ENCODE measurements at places on chromosomes 4 and X. TPM values are rescaled to one million over a fixed set of nuclear protein-coding genes. Genes with fewer than 3 reads are reported as not detected.

DNA sequence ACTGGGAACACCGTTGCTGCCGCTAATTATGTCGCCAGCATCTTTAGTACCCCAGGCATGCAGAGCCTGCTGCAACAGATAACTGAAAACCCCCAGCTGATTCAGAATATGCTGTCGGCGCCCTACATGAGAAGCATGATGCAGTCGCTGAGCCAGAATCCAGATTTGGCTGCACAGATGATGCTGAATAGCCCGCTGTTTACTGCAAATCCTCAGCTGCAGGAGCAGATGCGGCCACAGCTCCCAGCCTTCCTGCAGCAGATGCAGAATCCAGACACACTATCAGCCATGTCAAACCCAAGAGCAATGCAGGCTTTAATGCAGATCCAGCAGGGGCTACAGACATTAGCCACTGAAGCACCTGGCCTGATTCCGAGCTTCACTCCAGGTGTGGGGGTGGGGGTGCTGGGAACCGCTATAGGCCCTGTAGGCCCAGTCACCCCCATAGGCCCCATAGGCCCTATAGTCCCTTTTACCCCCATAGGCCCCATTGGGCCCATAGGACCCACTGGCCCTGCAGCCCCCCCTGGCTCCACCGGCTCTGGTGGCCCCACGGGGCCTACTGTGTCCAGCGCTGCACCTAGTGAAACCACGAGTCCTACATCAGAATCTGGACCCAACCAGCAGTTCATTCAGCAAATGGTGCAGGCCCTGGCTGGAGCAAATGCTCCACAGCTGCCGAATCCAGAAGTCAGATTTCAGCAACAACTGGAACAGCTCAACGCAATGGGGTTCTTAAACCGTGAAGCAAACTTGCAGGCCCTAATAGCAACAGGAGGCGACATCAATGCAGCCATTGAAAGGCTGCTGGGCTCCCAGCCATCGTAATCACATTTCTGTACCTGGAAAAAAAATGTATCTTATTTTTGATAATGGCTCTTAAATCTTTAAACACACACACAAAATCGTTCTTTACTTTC is 1.8 kb downstream of the UBQLN2 start:
- H3K4me1 ChIP-seq = no peaks in the 10 kb centered on the region
- no peak for DNase-seq
- H3K27me3 ChIP-seq = no peaks in the 10 kb centered on the region
- no peaks in the 10 kb centered on the region for H3K36me3 ChIP-seq
- H3K4me3 ChIP-seq = peak overlapping the region; percentile 85

GRCh38 chr4:171242831-171243230 is 570.4 kb upstream of the GALNTL6 start:
- H3K4me1 ChIP-seq = no peaks in the 10 kb centered on the region
- H3K4me3 ChIP-seq = no peak overlapping the region
- no peak overlapping the region for H3K27ac ChIP-seq

Gene DUSP21
- polyA plus RNA-seq = not detected

Gene MAP9
- polyA plus RNA-seq = 2.4 TPM

Gene LRIT3
- polyA plus RNA-seq = 0.11 TPM

Gene PABPC4L
- 0.51 TPM for polyA plus RNA-seq

Gene RTL3
- not detected for polyA plus RNA-seq

- H3K4me1 ChIP-seq = no peaks in the 10 kb centered on the region
- no peak overlapping the region for H3K4me3 ChIP-seq
- DNase-seq = no peak
- no peaks in the 10 kb centered on the region for H3K36me3 ChIP-seq
Observed at GRCh38 chrX:109685656-109686078, 47.4 kb downstream of the ACSL4 start.

Gene RBMXL3
- not detected for polyA plus RNA-seq

Gene CYSLTR1
- polyA plus RNA-seq = not detected

DNA sequence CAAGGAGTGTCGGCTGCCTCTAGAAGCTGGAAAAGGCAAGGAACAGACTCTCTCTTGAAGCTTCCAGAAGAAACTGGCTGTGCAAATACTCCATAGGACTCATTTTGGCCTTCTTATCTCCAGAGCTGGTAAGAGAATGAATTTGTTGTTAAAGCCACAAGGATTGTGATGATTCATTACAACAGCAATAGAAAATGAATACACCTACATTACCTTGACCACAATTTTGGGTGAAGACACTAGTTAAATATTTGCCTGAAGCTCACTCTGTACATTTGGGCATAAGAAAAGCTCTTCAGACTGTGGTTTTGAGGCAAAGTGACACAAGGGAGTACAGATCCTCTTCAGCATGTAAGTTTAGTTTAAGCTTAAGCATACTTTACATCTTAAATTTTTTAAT is 134.5 kb upstream of the TLL1 start:
- no peak overlapping the region for H3K27ac ChIP-seq
- no peaks in the 10 kb centered on the region for H3K27me3 ChIP-seq
- no peaks in the 10 kb centered on the region for H3K4me1 ChIP-seq
- no peak overlapping the region for H3K4me3 ChIP-seq
- no peaks in the 10 kb centered on the region for H3K36me3 ChIP-seq

- H3K4me3 ChIP-seq = no peak overlapping the region
- no peaks in the 10 kb centered on the region for H3K27me3 ChIP-seq
- DNase-seq = no peak
- H3K4me1 ChIP-seq = no peaks in the 10 kb centered on the region
- H3K36me3 ChIP-seq = no peaks in the 10 kb centered on the region
- no peak overlapping the region for H3K27ac ChIP-seq
Observed at GRCh38 chr4:138697851-138698250, 317.7 kb upstream of the NOCT start.

Gene TLL1
- polyA plus RNA-seq = 0.16 TPM
